ENCODE measurements at places on chromosomes 6 and 20.

DNA sequence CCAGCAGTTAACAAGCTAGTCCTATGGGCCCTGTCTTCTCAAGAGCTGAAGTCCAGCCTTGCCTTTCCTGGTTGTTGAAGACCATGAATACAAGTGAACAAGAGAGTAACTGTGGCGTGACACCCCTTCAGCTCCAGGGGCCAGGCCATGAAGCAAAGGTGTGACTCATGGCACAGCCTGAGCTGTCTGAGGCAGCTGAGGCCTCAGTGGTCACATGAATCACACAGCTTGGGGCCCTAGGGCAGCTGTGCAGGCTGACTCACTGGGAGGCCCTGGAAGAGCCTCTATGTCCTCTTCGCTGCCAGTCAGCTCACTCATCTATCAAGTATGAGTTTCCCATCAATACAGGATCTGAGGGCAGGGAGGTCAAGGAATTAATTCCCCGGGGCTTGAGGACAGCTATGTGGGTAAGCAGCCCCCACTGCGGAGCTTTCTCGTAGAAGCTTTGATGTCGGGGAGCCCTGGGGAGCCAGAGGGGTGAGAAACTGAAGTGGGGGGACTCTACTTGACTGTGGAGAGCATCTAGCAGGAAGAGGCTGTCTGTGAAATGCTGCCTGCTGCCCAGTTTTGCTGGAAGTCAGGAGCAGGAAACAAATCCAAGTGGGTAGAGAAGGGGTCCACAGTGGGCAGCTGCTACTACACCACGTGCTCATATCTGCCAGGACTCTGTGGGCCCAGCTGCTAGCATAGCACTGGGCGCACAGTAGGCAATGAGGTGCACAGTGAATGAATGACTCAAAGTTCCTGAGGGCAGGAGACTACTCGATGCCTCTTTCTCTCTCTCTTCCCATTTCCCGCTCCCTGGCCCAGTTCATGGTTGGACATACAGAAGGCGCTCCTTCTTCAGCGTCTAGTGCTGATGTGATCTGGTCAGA lies 13.7 kb upstream of the FAM83C start:
- peak; percentile 100 for DNase-seq

DNA sequence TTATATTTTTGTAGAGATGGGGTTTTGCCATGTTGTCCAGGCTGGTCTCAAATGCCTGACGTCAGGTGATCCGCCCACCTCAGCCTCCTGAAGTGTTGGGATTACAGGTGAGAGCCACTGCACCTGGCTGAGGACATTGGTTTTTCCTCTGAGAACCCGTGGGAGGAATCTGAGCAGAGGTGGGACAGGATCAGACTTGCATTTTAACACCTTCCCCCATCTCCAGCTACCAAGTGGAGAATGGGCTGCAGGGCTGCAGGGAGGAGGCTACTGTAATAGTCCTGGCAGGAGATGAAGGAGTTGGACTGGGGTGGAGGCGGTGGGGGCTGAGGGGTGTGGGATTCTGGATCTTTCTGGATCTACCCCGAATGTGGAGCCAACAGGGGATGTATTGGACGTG lies 24.5 kb downstream of the FAM110A start:
- DNase-seq = no peak

- DNase-seq = no peak
These were observed 8.0 kb upstream of the BCAS1 start for GRCh38 chr20:54078296-54078984.

- DNase-seq = no peak
These were observed 31.4 kb downstream of the TFAP2A start for GRCh38 chr6:10383331-10384090.

DNA sequence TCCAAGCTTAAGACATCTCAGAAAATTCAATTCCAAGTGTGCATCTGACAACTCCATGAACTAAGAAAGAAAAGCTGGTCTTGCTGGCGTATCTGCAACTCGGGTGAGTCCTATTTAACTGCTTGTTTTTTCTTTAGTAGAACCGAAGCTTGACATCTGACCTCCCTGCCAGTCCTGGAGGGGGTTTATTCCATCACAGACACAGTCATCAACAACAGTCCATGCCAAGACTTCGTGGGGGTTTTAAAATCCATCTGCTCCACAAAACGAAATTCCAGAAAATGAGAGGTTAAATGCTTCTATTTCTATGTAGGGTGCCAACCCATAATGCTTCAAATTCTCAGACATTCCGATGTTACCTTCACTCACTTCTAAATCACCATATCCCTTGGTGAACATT lies 133.9 kb downstream of the IPCEF1 start:
- DNase-seq = no peak

Measured in mesenchymal stem cell (in vitro differentiated cells and primary cell).